ENCODE measurements at places on chromosomes 5 and 9.

GRCh38 chr9:23784962-23785361, 41.1 kb downstream of the ELAVL2 start:
- no peak for DNase-seq

GRCh38 chr5:84260140-84260539, 124.5 kb downstream of the EDIL3 start:
- no peak for DNase-seq

DNA sequence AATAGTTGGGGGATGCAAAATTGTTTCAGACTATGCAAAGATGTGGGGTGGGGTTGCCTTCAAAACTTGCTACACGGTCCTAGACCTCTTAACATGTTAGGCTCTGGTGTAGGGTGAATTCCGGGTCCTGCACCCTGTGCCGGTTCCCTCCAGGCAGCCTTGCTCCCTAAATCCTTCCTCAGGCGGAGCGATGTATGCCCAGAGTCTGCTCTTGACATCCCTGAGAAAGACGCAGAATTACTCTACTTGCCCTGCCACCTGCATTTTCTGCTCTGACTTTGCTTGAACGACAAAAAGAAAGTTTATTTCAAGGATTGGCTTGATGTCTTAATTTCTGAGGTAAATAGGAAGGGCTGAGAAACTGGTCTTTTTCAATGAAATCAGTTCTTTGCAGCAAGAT, 691 bp downstream of the THBS4 start:
- DNase-seq: no peak

DNA sequence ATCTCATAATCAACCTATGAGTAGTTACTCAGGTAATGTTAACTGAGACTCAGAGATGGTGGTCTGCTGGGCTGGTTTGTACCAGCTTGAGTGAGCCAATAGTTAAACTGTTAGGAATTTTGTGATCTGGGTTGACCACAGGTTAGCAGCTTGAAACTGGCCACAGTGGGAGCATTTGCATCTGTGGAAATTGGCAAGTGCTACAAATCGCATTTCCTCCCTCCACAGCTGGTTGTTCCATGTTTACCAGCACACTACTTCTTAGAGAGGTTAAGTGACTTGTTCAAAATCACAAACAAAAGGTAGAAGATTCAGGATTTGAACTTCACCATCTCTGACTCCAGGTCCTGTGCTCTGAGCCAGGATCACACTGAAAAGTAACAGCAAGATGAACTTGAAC, 446.9 kb upstream of the CLINT1 start:
- no peak for DNase-seq

DNA sequence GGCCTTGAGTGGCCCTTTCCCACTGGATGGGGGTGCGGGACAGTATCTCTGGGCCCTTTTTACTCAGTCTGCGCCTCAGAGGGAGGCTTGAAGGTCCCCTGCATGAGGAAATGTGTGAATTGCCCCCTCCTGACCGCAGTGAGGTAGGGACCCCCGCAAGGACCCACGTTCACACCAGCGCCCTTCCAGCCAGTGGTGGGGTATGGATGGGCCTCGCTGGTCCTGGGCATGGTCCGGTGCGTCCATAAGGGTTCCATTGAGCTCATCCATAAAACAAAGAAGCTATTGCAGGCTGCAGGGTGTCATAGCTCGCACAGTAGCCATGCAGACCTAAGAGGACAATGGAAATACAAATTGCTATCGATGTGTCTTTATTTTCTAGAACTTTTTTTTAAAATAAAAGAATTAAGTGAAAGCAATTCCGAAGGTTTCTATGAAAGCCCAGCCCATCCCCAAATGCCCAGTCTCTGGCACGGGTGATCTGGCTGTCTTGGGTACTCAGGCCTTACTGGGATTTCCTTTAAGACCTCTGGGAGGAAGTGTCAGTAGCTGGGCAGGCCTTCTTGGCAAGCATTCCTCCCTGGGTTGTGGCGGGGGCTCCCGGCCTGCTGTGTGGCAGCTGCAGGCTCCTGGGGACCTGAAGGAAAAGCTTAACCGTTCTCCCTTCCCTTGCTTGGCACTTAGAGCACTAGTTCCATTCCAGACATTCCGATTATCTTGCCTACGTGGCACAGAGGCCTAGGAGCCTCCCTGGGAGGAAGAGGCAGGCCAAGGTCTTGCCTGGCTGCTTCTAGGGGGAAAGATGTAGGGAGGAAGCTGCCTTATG, 1.5 kb upstream of the SEMA5A start:
- peak; percentile 74 for DNase-seq

GRCh38 chr9:33447799-33448553, 583 bp upstream of the AQP3 start:
- no peak for DNase-seq

DNA sequence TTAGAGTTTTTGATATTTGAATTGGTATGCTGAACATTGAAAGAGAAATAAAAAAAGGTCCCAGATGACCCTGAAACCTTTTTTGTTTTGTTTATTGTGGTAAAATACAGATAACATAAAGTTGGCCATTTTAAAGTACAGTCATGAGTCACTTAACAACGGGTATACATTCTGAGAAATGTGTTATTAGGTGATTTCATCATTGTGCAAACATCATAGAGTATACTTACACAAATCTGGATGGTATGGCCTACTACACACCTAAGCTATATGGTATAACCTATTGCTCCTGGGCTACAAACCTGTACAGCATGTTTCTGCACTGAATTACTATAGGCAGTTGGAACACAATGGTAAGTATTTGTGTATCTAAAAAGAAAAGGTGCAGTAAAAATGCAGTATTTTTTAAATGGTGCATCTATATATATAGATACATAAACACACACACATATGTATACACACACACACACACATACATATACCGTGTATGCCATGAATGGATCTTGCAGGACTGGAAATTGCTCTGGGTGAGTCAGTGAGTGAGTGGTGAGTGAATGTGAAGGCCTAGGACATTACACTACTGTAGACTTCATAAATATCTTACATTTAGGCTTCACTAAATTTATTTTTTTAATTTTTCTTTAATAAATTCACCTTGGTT, 31.0 kb downstream of the TTC1 start:
- peak; percentile 43 for DNase-seq
